Hippocampal formation (tissue), 2 donors: ENCODE measurements at places on chromosomes 2 and 18.

- no peak for DNase-seq
Measured at GRCh38 chr2:64731746-64732145, 78.0 kb upstream of the SERTAD2 start.

DNA sequence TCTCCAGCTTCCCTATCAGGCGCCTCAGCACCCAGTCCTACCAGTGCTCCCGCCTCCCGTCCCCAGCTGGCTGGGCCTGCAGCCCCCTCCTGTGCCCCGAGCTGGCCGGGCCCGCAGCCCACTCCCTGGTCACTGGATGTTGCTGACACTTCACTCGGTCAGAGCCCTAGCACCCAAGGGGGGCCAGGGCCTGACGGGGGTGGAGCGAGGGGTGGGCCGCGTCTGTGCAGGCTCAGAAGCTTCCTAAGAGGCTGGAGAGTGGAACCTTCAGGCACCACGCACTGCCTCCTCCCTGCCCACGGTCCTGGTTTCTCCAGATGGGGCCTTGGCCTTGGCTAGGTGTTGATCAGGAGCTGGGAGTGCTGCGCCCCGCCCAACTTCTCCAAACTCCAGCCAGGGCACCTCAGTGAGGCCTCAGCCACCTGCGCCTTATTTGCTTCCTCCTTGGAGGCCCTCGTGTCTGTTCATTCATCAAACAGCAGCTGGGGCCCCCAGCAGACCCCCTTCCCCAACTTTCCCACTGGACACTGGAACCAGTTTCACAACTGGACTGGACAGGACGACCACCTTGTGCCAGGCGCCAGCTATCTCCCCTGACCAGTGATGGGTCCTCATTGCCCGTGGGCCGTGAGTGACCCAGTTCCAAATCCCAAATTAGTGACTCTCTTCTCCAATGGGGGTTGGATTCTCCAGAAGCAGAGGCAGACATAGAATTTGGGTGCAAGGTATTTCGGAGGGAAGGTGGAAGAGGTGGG, 16.7 kb downstream of the CAPN10 start:
- DNase-seq = no peak

DNA sequence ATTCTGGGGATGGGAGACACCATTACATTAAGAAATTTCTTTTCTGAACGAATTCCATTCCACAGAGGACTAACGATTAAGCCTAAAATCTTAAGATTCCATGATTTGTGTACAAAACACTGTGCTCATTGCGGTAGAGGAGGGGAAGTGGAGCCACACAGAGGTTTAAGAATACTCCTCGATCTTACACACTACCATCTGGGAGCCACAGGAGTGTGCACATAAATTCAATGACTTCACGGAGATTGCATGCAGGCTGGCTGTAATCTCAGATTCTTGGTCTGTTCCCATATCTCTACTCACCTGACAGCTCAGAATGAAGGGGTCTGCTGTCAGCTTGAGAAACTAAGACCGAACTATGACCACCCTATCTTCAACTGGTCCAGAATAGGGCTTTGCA, 762 bp downstream of the VPS4B start:
- DNase-seq = no peak

GRCh38 chr2:188977317-188977716, 3.1 kb downstream of the COL3A1 start:
- no peak for DNase-seq

DNA sequence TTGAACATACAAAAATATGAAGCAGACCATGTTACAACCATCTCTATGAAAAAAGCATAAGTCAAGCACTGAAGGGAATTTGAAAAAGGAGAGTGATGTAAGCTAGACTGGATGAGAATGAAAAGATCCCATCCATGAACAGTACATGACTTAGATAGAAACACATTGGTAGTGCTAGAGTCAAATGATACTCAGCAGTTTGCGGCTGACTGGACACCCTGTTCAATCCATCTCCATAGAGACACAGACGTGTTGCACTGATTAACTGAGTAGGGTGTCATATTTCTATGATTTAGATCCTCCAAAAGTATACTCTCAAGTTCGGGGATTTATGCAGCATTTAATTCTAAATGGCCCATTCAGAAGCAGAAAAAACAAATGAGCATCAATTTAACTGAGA, 674.3 kb upstream of the NRXN1 start:
- DNase-seq = no peak

- DNase-seq = no peak
Measured at GRCh38 chr2:118145806-118146205, 57.5 kb downstream of the INSIG2 start.

- no peak for DNase-seq
Measured at GRCh38 chr18:23151414-23152099, 16.3 kb downstream of the CABLES1 start.

DNA sequence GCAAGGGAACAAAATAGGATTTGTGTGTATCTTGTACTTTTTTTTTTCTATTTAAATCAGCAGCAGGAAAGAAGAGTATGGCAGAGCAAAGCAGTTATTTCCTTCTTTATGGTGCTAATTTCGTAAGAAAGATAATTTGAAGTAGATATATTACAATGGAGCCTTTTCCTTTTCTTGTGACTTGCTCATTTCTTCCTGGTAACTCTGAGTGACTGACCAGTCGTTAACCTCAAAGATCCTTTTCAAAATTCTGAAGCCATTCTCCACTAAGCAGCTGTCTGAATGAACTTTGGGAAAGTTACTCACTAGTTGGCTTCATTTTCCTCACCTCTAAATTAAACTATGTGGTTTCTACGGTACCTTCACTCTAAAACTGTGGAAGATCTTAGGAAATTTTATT, 24.6 kb downstream of the AFTPH start:
- DNase-seq = no peak

- DNase-seq = no peak
Measured at GRCh38 chr2:60413069-60413813, 140.2 kb downstream of the BCL11A start.

DNA sequence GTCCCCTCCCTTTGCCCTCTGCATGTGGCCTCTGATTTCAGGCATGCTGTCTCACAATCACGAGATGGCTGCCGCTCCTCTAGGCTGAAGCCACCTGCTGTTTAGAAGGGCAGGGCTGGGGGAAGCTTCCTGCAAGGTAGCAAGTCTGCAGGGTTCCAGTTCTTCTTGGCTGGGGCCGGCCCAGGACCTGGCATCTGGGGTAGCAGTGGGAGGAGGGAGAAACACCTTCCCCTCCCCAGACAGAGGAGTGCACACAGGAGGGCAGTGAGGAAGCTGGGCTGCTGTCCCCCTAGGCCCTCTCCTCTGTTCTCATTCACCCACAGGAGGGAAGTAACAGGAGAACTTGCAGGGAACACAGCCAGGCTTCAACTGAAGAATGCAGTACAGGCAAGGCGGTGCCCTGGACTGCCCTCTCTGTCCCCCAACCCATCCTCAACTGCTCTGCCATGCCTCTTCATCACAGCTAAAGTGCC, 345.9 kb upstream of the HS6ST1 start:
- DNase-seq = no peak

DNA sequence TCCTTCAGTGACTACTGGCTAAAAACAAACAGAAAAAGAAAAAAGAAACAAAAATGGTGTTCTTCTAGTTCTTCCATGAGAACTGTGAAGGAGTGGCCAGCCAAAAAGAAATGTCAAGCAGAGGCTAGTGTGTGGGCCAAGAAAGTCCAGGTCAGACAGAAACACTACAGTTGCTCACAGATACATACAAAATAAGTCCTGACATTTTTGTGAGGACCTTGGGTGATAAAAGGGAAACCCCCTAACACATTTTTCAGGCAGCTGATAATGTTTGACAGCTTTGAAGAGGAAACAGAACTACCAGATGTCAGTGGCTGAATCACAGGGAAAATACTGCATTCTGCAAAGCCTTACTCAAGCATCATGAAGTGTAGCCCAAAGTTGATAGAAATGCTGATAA, 28.1 kb downstream of the ARHGAP25 start:
- DNase-seq = no peak

GRCh38 chr18:26771524-26771923, 94.0 kb downstream of the AQP4 start:
- DNase-seq = no peak

DNA sequence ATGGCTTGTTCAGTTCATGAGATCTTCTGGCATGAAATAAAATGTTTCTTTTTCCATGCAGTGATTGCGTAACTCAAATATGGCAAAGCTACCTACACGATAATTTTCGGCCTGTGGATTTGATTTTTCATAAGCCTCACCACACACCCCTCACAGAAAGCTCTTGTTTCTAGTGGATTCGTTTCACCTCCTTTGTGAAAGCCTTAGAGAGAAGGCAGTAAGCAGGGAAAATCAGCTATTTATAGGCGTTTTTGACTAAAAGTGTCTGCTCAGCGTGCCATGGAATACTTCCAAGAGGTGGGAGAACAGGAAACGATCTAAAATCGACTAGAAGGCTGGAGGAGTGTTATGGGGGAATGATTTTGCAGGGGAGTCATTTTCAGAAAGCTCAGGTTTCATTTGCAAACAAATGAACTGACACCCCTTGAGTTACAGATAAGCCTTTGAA, 417.9 kb downstream of the TGIF1 start:
- DNase-seq = no peak

- DNase-seq = no peak
Measured at GRCh38 chr18:76979111-76979751, 153.4 kb downstream of the MBP start.

DNA sequence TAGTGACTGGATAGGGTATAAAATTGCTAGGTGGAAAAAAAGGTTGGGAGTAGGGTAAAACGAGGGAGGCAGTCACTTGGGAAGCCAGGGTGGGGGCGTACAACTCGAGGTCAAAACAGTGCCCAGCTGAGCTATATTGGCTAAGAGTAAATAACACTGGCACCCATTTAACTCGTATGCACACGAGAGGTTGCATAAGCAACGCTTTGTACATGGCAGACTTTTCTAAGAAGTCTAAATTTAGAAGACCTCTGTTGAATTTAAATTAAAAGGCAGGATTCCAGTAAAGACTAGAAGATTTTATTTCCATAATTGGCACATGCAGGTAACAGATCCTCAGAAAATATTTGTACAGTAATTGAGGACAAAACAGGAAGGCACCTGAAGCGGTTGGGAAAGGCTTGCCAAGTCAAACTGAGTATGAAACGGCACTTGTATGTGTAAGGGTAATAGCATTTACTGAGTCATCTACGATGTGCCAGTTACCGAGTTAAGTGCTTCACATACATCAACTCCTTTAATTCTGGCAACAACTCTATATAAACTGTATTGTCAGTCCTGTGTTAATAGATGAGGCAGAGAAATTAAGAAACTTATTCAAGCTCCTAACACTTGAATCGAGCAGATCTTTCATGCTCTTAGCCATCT, 1.4 kb upstream of the MALT1 start:
- DNase-seq = no peak

DNA sequence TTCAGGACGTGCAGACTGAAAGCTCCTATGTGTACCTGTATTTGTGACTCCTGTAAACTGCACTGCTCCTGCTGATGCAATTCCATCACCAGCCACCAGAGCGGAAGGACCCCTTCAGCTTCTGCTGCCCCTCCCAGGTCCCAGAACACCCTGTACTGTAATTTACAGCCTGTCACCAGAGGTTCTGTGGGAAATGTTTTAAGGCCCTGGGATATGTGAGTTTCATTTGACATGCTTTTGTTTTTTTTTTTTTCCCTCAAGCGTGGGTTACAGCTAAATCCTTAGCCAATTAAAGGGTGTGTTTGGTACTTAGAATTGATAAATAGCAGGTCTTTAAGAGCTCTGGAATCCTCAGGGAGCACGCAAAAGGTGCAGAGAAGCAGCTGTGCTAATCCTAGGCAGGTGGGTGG, 79.4 kb downstream of the KCTD1 start:
- no peak for DNase-seq
